Pancreas (tissue), 10 donors: ENCODE measurements at places on chromosomes 2 and 18. TPM values are rescaled to one million over a fixed set of nuclear protein-coding genes. Genes with fewer than 3 reads are reported as not detected.

The SEMA4C gene
- total RNA-seq: 8.9 TPM

The SPEG gene
- 2.8 TPM for total RNA-seq

The DUSP11 gene
- 5.8 TPM for total RNA-seq

The NT5C1B gene
- total RNA-seq: not detected

The ALPG gene
- total RNA-seq: not detected

The DSG4 gene
- total RNA-seq: not detected

The ACMSD gene
- total RNA-seq: 0.19 TPM

The ERLEC1 gene
- 27.7 TPM for total RNA-seq

DNA sequence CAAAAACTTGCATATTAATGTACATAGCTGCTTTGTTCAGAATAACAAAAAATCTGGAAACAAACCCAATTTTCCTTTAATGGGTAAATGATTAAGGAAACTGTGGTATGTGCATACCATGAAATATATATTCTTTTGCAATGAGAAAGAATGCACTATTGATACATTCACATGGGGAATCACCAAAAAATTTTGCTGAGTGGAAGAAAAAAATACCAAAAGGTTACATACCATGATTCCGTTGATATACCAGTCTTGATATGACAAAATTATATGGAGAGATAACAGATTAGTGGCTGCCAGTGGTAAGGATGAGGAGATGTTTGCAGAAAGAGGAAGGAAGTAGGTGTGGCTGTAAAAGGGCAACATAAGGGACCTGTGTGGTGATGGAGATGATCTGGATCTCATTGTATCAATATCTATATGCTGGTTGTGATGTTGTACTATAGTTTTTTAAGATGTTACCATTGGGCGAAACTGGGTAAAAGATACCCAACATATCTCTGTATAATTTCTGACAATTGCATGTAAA lies 54.6 kb upstream of the BCL2L11 start:
- DNase-seq: no peak

GRCh38 chr2:86416146-86416545 lies 25.0 kb upstream of the KDM3A start:
- no peak for DNase-seq

DNA sequence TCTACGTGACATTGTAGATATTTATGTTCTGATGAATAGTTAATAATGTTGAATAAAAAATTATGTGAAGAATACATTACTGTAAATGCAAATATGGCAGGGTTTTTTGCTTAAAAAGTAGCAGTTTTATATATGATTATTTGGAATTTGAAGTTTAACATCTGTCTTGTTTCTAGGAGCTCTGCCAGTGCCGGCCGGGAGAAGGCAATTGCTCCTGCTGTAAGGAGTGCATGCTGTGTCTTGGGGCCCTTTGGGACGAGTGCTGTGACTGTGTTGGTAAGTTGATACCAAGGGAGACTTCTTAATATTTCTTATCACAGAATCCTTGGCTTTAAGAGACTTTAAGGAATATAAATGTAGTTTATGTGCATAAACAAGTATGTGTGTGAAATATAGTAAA lies 25.2 kb downstream of the TWSG1 start:
- no peak for DNase-seq

DNA sequence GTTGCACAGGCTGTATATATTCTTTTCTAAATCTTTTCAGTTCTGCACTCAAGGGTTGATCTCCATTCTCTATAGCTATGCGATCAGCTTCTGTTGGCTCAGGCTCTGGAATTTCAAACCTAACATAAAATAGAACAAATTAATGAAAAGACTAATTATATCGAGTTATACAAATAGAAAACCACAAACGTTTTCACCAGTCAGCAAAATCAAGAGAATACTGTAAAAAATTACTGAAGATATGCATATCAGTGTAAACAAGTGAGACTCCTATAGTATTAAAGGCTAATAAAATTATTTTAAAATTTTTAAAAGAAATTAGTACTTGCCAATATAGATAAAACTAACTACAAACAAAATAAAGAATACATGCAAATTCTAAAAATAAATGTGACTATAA lies 107.0 kb downstream of the SOS1 start:
- DNase-seq: no peak

- no peak for DNase-seq
These were observed 29.8 kb downstream of the CYTIP start for GRCh38 chr2:157414050-157414449.

- DNase-seq: no peak
These were observed 207.9 kb upstream of the HDAC4 start for GRCh38 chr2:239608723-239609122.

- DNase-seq: no peak
These were observed 114.0 kb upstream of the SLC35G4 start for GRCh38 chr18:11495441-11495840.

- no peak for DNase-seq
These were observed 130.3 kb upstream of the FAM98A start for GRCh38 chr2:33729353-33729752.

DNA sequence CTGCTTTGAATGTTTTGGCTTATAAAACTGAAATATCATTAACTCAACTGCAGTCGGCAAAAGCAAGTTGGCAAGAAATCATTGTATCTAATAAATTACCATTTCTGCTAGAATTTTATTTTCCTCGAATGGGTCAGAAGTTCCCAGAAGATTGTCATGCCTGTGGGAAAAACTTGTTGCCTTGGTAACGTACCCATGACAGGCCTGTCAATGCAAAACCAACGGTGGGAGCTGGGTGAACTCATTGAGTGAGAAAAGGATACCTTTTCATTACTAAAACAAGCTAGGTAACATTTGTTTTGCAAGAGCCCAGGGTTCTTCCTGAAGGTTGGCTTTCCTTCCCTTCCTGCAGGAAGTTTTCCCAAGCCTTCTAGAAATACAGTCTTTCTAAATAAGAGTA lies 9.5 kb downstream of the PLB1 start:
- DNase-seq: no peak

DNA sequence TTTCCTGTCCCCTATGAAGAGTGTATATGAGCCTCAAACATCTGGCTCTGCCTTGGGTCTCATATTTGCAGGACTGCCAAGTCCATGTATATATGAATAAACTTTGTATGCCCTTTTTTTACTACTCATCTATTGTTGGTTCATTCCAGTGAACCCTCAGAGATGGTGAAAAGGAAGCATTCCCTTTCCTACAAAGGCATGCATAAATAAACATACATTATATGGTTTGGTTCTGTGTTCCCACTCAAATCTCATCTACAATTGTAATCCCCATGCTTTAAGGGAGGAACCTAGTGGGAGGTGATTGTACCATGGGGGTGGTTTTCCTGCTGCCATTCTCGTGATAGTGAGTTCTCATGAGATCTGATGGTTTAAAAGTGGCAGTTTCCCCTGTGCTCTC lies 534.2 kb downstream of the SPAG16 start:
- DNase-seq: no peak

DNA sequence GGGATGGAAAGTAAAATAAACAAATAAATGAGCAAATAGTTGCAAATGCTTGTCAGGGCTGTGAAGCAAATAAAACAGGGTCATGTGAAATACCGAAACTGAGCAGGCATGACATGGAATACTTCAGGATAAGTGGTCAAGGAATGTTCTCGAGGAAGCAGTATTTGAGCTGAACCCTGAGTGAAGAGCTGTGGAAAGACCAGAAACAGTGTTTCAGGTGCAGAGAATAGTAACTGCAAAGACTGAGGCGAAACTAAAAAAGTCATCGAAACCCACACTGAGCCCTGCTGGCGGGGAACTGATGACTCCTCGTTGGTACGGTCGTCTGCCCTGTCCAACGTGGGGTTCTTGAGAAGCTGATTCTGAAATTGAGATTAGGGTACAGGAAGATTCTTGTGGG lies 27.2 kb upstream of the MYCN start:
- DNase-seq: no peak

GRCh38 chr2:98219152-98219551 lies 127.1 kb upstream of the CNGA3 start:
- no peak for DNase-seq

DNA sequence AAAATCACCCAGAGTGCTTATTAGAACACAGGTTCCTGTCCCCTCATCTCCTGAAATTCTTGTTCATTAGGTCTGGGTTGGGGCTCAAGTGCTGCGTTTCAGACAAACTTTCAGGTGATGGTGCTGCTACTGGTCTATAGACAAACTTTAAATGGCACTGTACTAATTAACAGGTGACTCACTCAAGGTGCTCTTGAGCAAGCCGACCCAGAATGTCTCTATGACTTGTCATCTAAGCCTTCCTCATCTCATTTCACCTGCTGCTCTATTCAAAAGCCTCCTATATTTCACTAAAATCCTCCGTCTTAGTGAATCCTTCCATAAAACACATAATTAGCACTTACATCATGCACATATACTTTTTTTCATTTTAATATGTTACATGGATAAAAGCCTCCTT lies 29.9 kb upstream of the STK39 start:
- DNase-seq: no peak

DNA sequence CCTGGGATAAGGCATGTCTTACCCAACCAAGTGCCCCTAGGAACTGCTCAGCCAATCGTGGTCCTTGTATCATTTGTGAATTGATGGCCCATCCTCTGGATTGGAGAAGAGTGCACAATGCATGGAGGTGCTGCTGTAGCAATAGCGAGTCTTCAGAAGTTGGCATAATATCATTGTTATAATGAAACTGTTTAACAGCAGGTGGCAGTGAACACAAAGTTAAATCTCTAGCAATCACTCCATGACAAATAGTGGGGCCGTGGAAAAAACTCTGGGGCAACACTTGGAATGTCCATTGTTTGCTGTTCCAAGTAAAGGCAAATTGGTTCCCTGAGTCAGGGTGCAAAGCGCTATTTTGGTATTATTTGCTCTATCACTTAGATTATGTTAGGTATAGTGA lies 11.4 kb downstream of the REG1A start:
- DNase-seq: no peak

DNA sequence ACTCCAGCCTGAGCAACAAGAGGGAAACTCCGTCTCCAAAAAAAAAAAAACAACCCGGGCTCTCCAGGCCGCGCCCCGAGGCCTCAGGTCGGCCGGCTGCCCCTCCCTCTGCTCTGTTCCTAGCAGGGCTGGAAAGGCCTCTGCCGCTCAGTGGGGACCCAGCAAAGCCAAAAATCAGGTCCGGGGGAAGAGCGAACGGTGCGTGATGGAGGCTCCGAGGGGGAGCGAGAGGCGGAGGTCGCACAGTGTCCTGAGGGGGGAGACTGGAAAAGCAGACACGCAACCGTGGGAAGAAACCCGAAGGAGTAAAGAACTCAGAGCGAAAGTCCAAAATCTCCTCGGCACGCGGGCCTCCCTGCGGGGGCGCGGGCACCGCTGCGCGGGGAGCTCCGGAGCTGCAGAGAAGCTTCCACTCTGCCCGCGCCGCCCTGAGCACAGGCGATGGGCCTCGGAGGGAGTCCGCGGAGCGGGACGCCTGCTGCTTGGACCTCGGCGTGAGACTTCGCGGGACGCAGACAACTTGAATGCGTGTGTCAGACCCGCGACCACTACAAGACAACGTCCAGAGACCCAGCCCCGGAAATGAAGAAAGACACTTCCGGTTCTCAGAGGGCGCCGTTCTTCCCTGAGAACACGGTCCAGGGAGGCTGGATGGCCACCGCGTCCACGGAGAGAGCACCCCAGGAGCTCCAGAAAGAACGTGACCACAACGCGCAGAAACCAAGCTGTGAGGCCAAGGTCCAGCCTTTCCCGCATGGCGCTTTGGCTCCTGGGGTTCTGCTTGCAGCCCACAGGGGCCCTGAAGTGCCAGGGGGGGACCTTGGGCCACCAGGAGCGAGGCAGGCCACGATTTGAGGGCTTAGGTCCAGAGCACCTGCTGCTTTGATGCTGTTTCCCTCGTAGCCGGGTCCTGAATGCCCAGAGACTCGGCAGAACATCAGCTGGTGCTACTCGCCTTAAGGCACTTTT lies 219.8 kb downstream of the DPP10 start:
- peak; percentile 70 for DNase-seq

DNA sequence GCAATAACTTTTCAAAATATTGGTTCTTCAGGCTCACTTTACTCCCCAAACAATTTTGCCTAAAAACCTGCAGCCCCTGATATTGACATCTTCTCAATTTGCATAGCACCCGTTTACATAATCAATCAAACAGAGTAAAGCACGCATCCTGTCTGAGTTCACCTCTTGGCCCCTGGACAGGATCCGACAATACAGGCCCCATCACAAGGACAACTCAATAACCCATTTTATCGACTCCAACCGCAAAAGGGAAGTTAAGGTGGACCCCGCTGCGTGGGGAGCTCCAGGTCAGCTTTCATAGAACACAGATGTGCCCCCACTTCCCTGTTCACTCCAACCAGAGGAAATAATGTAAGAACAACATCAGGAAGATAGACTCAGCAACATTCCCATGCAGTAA lies 44.7 kb downstream of the TTC32 start:
- no peak for DNase-seq

- DNase-seq: no peak
These were observed 186.3 kb downstream of the HAUS1 start for GRCh38 chr18:46290440-46291020.
